SK-N-SH (cell line): ENCODE measurements at places on chromosomes 16 and 17. TPM values are rescaled to one million over a fixed set of nuclear protein-coding genes. Genes with fewer than 3 reads are reported as not detected.

- no peak for DNase-seq
Measured at GRCh38 chr17:81036197-81036941, 1.4 kb downstream of the BAIAP2 start.

ADAD2 gene
- polyA plus RNA-seq = not detected in 2 replicates

FADS6 gene
- polyA plus RNA-seq = not detected in 2 replicates

DNA sequence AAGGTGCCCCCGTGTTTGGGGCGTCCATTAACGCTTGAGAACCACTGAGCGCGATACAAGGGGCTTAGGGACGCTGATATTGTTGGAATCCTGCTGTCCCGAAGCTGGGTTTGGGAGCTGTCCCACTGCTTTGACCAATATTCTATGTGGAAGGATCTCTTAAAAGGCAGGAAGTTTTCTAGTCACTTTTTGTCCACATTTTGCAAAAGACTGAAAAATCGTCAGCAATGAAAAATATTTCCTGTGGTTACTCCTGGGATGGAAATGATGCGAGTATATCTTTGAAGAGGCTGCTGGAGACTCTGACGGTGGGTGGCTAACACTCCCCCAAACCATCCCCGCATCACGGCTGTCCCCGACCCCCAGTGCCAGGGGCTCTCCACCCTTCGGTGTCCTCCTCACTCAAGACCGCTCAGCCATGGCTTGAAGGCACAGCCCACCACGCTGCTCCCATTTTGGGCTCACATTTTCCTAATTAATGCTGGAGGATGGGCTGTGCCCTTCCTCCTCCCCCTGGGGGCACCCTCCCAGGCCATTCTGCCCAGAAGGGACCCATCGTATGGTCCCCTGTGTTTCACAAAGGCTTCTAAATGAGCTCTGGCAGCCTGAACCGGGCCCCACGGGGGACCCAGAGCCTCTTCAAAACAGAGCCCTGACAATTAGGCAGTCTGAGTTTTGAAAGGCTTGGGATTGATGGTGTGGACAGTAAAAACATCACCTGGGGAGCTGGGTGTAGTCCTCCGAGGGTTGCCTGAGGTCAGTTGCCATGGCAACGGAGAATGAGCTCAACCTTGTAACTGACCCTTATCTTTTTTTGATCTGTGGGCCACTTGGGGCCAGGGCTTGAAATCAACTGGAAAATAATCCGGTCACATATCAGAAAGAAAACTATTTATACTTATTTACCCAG lies 158.6 kb downstream of the C16orf78 start:
- no peak for DNase-seq

GRCh38 chr17:57576744-57577143 lies 168.4 kb downstream of the CCDC182 start:
- no peak for DNase-seq

ATP2C2 gene
- polyA plus RNA-seq = 0.33 and 0.47 TPM in 2 replicates

DNA sequence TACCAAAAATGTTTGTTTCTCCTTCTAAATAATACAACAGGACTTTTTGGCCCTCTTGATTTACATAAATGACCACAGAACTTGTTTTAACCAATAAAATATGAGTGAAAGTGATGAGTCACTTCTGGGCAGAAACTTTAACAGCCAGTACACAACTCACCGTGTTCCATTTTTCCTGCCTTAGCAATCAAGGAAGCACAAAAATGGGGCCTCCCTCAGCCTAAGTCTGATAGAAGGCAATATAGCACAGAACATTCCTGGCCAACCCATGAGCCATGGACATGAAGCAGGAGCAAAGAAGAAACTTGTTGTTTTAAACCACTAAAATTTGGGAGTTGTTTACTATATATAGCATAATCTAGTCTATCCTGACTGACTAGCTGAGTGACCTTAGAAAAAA lies 61.1 kb upstream of the MTMR4 start:
- DNase-seq = no peak

GRCh38 chr17:74437702-74438101 lies 5.8 kb downstream of the GPRC5C start:
- DNase-seq = peak; percentile 68

DNA sequence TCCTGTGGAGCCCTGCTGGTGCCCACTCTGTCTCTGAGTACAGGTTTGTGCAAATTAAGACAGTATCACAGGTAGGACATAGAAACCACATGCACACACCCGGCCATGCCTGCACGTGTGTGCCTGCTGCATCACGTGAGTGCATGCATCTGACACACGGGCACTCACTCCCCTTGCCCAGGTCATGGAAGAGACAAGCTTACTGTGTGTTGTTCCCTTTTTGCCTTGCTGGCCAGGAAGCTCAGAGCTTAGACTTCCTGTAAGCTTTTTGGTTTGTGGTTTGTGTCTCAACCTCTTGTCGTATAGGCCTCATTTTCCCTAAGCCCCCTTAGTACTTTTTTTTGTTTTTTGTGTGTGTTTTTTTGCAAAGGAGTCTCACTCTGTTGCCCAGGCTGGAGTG lies 25.0 kb downstream of the ZNF469 start:
- DNase-seq = no peak

ASGR1 gene
- polyA plus RNA-seq = 2.0 and 2.1 TPM in 2 replicates

GRCh38 chr17:732902-733720 lies 715 bp downstream of the TLCD3A start:
- DNase-seq = peak; percentile 82

DNA sequence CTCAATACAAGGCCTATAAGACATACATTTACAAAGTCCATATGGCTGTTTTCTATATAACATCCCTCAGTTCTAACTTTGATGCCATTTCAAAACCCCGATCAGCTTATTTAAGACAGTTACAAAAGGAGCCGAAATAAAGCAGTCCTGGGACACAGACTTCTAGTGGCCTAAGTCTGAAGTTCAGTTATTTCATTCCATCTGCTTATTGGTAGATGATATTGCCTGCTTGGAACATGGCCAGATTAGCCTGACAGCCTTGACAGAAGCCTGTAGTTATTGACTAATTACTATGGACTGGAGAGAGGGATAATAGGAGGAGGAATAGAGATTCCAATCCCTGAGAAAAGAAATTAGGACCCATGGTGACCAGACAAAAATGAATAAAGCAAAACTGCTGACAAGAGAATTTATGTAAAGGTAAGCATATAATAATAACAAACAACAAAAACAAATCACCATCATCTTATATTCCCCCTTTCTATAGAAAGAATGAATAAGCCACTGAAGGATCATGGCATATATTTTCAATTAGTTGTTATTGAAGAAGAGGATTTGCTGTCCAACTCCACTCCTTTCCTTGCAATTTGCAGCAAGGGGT lies 206.3 kb upstream of the TOM1L1 start:
- DNase-seq = peak; percentile 11

C17orf100 gene
- 2.6 and 2.7 TPM in 2 replicates for polyA plus RNA-seq

- DNase-seq = no peak
Measured at GRCh38 chr17:17886726-17887125, 49.9 kb upstream of the SREBF1 start.

DNA sequence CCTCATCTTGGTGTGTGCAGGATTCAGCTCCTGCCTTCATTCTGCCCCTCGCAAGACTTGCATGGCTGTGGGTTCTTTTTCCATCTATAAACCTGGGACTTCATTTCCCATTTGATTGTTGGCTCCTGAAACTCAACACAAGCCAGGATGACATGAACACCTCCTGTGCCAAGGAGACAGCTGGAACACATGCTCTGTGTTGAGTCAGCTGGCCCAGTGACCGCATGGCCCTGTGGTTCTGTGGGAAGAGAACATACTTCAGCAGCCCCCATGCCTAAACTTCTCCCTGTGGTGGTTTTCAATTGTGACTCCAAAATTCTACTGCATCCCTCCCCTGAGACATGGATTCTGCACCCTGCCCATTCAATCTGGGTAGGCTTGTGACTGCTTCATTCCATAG lies 57.9 kb upstream of the FOXF1 start:
- no peak for DNase-seq

DNA sequence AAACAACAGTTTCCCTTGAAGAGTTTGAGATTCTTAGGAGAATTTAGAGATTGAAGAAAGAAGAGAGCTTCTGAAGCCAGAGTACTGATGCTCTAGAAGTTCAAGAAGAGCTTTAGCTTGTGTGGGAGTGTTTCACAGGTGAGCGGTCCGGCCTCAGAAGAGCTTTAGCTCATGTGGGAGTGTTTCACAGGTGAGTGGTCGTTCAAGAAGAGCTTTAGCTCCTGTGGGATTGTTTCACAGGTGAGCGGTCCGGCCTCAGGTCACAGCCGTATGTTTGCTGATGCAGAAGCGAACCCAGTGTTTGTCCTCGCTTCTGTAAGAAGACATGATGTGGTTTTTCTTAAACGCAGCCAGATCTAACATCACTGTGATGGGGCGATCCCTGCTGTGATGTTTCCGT lies 76.4 kb downstream of the SEC14L1 start:
- no peak for DNase-seq

- no peak for DNase-seq
Measured at GRCh38 chr16:57761301-57761700, 25.7 kb downstream of the KATNB1 start.

DNA sequence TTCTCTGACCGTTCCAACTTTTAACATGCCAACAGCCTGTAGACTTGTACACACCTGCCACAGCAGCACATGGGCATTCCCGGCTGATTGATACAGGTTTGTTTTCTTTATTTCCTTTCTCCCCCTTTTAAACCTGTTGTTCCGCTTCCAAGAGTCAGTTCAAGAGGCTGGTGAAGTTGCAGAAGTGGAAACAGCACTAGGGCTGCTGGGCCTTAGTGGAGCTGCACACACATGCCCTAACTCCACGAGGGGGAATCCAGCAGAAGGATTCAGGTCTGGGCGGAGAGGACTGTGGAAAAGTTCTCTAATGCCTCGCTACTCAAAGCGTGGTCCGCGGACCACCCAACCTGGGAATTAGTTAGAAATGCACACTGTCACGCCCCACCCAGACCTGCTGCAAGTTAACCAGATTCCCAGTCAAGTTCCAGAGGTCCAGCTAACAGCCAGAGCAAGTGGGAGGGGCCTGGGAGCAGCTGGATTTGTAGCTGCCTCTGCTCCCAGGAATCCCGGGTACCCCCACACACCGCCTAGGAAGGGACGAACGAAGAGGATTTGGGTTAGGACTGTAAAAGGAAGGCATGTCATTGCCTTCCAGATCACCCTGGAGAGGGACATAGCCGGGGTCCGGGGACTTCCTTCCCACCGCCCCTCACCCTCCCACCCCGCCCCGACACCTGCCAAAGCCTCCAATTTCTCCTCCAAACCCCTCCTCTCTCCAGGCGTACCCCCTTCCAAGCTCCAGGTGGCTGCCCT lies 542 bp downstream of the SLC39A11 start:
- DNase-seq = no peak

DNA sequence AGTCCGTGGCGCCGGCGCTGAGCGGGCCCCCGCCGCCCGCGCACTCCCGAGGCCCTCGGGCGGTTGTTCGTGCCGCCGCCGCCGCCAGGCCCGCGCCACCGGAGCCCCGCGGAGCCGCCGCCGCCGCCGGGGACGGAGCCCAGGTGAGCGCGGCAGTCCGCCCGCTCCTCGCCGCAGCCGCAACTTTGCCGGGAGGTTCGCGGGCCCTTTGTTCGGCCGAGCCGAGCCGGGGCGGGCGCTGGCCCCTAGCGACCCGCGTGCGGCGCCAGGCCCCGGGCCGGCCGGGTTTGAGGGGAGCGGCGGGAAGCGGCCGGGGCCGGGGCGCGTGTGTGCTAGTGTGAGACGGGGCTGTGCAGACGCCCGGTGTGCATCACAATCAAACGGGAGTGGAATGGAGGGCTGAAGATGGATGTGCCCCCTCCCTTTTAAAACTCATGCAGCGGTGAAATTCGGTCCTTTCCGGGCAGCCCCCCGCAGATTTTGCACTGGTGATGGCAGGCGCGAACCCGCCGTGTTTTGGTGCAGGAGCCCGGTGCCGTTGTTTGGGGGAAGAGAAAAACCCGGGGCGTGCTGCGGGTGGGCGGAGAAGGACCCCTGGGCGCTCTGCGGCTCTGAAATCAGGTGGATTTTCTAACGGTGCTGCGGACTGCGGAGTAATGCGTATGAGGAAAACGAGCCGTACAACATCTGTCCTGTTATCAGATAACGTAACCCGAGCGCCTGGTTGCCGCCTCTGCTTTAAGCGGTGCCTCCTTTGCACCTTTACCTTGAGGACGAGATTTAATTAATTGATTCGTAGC lies 823 bp downstream of the TNRC6C start:
- DNase-seq = peak; percentile 73

DNA sequence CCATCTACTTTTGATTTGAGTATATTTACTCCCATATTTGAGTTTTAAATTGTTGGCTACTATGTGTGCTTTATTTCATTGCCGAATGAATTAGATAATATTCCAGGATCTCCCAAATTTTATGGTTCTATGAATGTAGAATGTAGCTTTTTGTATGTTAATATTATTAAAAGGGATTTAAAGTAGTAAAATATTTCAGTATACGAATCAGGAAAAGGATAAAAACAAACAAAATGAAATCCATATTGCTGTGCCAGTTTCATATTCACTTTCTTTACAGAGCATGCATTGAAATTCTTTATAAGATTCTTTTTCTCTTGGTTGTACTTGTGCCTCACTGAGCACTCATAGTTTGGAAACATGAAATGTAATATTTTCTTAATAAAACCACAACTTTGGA lies 155.1 kb downstream of the CHD9 start:
- DNase-seq = no peak

GRCh38 chr17:33500151-33500550 lies 207.1 kb upstream of the ASIC2 start:
- DNase-seq = no peak

GNAO1 gene
- polyA plus RNA-seq = 0.15 and 0.30 TPM in 2 replicates
